ENCODE measurements at places on chromosomes 6 and 20.

DNA sequence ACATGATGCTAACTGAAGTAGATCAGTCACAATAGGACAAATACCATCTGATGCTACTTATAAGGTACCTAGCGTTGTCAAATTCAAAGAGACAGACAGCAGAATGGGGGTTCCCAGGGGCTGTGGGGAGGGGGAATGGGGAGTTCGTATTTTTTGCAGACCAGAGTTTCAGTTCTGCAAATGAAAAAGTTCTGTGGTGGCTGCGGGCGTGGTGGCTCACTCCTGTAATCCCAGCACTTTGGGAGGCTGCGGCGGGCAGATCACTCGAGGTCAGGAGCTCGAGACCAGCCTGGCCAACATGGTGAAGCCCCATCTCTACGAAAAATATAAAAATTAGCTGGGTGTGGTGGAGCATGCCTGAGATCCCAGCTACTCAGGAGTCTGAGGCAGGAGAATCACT is 68.1 kb downstream of the SLC22A23 start:
- DNase-seq = no peak

- no peak for DNase-seq
These were observed 64.9 kb upstream of the ZFP64 start for GRCh38 chr20:52256454-52256853.

DNA sequence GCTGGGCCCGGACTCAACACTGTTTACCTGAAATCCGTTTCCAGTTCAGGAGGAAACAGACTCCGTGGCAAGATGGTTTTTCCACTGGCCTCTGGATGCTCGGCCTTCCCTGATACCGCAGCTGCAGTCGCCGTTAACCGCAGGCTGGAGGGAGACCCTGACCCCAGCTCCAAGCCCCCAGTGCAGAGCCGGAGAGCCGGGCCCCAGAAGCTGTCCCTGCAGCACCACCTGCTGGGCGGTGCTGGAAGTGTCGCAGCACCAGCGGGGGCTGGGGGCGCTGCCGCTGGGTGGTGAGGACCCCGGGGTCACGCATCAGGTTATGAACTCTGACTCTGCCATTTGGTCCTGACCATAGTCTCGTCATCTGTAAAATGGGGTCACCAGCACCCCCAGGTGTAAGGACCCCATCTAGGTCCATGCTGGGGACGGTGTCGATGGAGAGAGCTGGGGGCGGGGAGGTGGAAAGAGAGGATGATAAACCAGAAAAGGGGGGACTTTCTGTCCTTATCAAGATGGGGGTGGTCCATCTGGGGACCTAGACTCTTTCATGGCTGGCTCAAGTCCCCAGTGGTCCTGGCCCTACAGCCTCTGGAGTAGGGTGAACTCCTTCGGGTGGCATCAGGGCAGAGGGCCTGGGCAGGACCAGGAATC is 20.8 kb upstream of the CHRNA4 start:
- no peak for DNase-seq

- DNase-seq = no peak
These were observed 36.3 kb upstream of the TFAP2C start for GRCh38 chr20:56592817-56593216.

DNA sequence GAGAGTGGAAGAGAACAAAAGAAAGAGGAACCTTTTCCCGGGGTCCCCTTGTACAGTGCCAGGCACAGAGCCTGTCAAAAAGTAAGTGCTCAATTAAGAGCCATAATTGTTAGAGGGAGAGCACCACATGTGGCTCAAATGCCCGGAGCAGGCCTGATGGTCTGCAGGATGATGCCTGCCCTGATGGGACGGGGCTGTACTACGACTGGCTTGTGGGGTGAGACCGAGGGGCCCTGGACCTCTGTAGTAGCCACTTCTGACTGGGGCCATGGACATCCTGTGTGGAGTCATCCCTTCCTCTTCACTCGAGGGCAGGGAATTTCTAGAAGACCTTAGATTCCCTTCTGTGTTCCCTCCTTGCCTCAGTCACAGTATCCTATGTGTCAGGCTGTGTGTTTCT is 47.9 kb downstream of the KCNK5 start:
- DNase-seq = no peak

- DNase-seq = no peak
These were observed 18.9 kb downstream of the NCOA7 start for GRCh38 chr6:125809570-125810170.

DNA sequence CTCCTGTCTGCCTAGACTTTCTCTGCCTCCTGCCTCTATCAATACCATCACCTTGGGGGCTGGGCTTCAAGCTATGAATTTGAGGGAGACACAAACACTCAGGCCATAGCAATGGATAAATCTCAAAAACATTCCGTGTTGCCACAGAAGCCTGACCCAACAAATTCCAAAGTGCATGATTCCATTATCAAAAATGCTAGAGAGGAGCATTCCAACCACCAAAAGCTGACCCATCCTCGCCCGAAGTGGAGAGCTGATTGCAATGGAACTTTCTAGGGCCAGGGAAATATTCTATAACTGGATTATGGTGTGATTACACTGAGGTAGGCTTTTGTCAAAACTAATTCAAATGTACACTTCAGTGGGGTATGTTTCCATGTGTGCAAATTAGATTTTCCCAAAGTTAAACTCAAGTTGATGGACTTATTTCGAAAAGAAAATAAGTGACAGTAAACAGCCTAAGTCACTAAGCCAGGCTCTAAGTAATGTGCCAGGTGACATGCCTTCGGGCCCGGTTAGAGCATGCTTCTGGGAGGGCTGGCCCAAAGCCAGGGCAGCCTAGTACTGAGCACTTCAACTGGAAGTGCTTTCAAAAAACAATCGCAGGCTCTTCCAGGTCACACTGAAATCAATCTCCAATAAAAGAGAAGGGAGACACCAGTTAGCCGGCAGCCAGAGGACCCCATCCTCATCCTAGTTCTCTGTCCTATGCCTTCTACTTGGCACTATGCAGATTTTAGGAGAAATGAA is 142.3 kb downstream of the TBXT start:
- DNase-seq = no peak

GRCh38 chr20:38060536-38060935 is 27.0 kb downstream of the RPRD1B start:
- no peak for DNase-seq

- no peak for DNase-seq
These were observed 38.6 kb downstream of the TAF4 start for GRCh38 chr20:62027116-62027515.

DNA sequence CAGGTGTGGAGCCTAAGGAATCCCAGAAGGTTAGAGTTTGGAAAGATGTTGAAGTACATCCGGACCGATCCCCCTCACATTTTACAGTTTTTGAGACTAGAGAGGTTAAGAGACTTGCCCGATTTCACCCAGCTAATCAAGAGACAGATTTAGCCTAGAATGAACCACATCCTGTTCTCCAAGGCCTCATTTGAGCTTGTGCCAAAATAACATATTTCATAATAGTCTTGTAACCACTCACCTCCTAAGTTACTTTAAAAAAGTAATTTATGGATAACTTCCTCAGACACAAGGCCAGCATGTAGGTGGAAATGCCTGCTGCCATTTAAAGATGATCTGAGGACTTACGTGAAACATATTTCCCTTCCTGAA is 39.8 kb upstream of the ARHGAP18 start:
- DNase-seq = peak; percentile 62

GRCh38 chr6:142952614-142953013 is 7.6 kb upstream of the HIVEP2 start:
- no peak for DNase-seq

DNA sequence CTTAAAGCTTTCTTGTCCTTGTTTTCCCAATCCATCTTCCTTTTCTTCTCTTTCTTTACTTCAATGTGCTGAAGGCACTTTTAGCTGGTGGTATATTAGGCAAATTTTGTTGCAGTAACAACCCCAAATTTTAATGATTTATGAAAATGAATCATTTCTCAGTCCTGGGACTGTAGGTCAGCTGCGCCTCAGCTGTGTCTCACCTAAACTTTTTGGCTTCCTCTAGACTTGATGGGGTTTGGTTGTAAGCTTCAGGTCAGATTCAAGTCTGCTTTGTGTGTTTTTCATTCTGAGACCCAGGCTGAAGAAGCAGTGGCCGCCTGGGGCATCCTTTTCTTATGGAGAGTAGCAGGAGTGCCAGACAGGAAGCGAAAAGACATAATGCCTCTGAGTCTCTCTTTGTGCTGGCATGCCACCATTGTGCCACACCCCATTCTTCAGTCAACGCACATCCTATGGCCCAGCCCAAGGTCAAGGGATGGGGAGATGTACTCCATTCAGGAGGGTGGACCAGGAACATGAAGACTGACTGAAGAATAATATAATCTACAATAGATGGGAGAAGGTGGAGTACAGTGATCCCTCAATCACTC is 28.9 kb upstream of the CD83 start:
- no peak for DNase-seq

GRCh38 chr20:63911176-63911575 is 16.2 kb downstream of the DNAJC5 start:
- no peak for DNase-seq

Measured in activated CD4-positive, alpha-beta T cell treated with anti-CD3 and anti-CD28 coated beads, Interleukin-2, amount 50 U/mL, for 16 hours (primary cell).